ENCODE measurements at places on chromosomes 2 and 18.

GRCh38 chr18:32714571-32715148 is 58.2 kb downstream of the KLHL14 start:
- DNase-seq: peak; percentile 53

- no peak for DNase-seq
Observed at GRCh38 chr2:219929835-219930234, 302.4 kb downstream of the SLC4A3 start.

DNA sequence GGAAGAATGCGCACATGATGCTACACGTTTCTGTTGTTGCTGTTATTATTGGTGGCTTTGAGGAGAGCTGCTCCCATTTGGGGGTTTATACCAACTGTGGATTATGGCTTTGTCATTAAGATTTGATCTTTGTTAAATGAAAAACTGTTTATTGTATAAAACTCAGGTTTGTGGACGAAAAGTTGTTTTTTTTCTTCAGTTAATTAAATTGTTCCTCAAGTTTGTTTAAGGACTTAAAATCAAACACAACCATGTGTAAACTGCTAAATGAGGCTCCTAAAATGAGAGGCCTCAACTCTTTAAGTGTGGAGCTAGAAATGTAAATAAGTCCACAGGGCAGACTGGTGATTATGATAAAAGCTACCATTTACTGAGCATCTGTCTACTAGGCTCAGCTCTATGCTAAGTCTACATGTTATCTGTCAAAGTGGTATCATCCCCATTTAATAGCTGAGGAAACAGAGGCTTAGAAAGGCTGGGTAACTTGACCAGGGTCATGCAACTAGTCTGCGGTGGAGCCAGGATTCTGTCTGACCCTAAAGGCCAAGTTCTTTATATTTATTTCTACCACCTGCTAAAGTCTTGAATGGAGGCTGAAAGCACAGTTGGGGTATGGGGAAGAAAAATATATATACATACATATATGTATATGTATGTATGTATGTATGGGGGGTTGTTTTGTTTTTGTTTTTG is 4.1 kb downstream of the MYCN start:
- DNase-seq: no peak

- DNase-seq: no peak
Observed at GRCh38 chr18:75533950-75534349, 106.4 kb upstream of the SMIM21 start.

DNA sequence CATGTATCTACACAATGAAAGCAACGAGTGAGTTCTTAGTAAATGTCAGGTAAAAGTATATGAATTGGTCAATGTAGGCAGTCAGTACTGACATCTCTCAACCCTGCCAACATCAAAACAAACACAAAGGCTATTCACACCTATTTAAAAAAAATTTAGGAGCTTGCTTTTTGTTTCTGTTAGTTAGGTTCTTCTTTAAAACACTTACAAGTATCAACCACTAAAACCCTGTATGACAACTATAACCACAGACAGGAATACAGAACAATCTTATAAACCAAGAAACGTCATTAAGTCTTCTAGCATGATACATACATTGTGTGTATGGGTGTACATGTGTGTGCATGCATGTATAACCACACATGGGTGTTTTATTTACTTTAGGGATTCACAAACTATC is 131.0 kb downstream of the TCF4 start:
- DNase-seq: no peak

GRCh38 chr2:40625849-40626248 is 174.0 kb upstream of the SLC8A1 start:
- no peak for DNase-seq

- no peak for DNase-seq
Observed at GRCh38 chr2:204150721-204151120, 214.2 kb downstream of the ICOS start.

- no peak for DNase-seq
Observed at GRCh38 chr2:155215037-155215707, 516.7 kb downstream of the KCNJ3 start.

DNA sequence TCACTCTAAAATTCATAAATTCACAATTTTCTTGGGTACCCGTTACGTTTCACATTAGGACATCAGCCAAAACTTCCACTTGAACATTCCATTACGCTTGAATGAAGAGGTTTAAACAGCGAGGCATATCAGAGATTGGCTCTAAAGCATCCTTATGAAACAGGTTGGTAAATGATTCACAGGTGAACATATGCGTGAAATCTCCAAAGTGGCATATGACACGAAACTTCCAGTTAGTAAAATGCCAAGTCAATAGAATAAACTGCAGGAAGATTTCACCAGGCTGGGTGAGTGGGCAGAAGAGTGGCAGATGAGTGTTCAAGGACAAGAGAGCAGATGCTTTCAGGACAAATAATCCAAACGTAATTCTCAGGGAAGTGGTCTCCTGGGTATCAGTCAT is 33.9 kb upstream of the GLS start:
- DNase-seq: no peak
